ENCODE measurements at places on chromosomes 2 and 18.

DNA sequence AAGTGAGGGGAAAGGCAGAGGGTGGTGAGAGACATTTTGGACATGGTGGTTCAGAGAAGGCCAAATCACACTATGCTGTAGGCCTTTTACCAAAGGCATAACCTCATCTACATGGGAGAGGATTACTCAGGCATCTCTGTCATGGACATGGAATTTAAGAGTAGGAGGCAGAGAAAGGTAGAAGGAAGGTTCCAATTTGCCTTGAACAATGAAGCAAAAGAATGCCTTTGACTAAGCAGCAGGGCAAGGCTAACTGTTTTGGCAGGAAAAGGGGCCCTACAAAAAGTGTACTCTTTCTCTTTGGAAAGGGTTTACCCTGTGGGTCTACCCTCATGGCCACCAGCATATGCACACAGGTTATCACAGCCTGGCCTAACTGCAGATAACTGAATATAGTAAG is 45.6 kb upstream of the RNU4ATAC start:
- DNase-seq, result no peak
- no peaks in the 10 kb centered on the region for H3K27me3 ChIP-seq
- H3K4me3 ChIP-seq, result no peak overlapping the region

- no peak for DNase-seq
- peaks cover 17% of the 10 kb centered on the region for H3K27me3 ChIP-seq
- H3K36me3 ChIP-seq, result no peaks in the 10 kb centered on the region
- H3K4me1 ChIP-seq, result no peaks in the 10 kb centered on the region
- H3K27ac ChIP-seq, result no peak overlapping the region
- H3K4me3 ChIP-seq, result no peak overlapping the region
Observed at GRCh38 chr18:49585781-49586663, 24.2 kb downstream of the LIPG start.

GRCh38 chr2:145038041-145038525 is 518.2 kb upstream of the ZEB2 start:
- DNase-seq, result no peak
- H3K4me3 ChIP-seq, result no peak overlapping the region
- H3K36me3 ChIP-seq, result no peaks in the 10 kb centered on the region
- H3K4me1 ChIP-seq, result no peaks in the 10 kb centered on the region
- no peak overlapping the region for H3K27ac ChIP-seq

DNA sequence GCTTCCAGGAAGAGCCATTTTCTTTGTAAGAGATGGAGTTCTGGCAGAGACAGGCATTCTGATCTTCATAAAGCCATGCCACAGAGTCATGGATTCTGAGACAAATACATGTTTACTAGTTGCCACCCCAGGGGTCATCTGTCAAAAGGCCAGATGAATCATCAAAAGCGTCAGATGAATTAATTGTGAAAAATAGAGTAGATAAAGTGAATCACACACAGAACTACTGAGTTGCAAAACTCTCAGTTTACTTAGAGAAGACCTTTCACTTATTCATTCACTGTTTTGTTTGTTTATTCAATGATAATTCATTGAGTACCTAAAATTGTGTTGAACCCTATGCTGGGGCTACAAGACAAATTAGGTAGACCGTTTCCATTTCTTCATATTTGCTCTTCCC is 157.7 kb upstream of the SERPINE2 start:
- peaks cover 6% of the 10 kb centered on the region for H3K27me3 ChIP-seq
- H3K27ac ChIP-seq, result no peak overlapping the region
- no peak for DNase-seq
- H3K4me3 ChIP-seq, result no peak overlapping the region
- H3K36me3 ChIP-seq, result no peaks in the 10 kb centered on the region
- no peaks in the 10 kb centered on the region for H3K4me1 ChIP-seq

DNA sequence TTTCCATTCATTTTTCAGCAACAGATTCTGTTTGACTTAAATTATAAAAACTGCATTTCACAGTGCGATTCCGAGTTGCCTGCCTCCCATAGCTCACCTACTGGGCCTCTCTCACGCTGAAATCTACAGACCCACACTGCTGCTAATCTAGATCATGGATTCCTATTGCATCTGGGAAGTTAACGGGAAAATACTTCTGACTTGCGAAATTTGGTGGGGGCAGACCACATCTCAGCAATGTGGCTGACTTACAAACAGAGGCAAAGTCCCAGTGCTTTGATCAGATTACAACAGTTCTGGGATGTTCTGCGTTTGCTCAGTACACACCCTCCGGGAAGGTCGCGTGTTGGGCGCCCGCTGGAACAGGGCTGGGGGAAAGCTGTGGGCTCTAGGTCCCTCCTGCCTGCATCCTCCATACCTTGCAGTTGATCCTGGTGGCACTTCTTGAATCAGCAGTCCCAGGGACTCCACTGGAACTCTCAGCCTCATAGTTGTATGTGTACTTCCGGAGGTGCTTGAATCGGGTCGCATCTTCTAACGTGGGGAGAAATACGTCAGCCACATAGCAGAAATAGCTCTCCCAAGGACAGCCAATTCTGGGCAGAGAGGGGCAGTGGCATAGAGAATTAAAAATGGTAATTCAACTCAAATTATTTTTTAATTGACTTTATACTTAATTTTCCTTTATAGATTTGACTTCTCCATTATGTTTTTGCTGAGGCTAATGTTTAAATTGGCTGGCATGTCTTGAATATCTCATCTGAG is 1.7 kb downstream of the APOB start:
- no peak for DNase-seq
- no peaks in the 10 kb centered on the region for H3K4me1 ChIP-seq
- no peaks in the 10 kb centered on the region for H3K27me3 ChIP-seq
- H3K36me3 ChIP-seq, result no peaks in the 10 kb centered on the region
- H3K27ac ChIP-seq, result no peak overlapping the region

- H3K36me3 ChIP-seq, result no peaks in the 10 kb centered on the region
- H3K4me1 ChIP-seq, result no peaks in the 10 kb centered on the region
- no peak overlapping the region for H3K4me3 ChIP-seq
Observed at GRCh38 chr2:144162652-144163051, 357.3 kb downstream of the ZEB2 start.

- no peak overlapping the region for H3K4me3 ChIP-seq
- H3K4me1 ChIP-seq, result no peaks in the 10 kb centered on the region
- H3K27me3 ChIP-seq, result no peaks in the 10 kb centered on the region
- no peaks in the 10 kb centered on the region for H3K36me3 ChIP-seq
- DNase-seq, result no peak
Observed at GRCh38 chr2:191180276-191180675, 29.5 kb upstream of the STAT4 start.

- DNase-seq, result no peak
- no peak overlapping the region for H3K4me3 ChIP-seq
- H3K27me3 ChIP-seq, result no peaks in the 10 kb centered on the region
- no peaks in the 10 kb centered on the region for H3K4me1 ChIP-seq
Observed at GRCh38 chr18:10047237-10047636, 133.4 kb downstream of the VAPA start.

GRCh38 chr2:13628122-13628521 is 911.4 kb downstream of the TRIB2 start:
- H3K27me3 ChIP-seq, result no peaks in the 10 kb centered on the region
- no peak for DNase-seq
- no peaks in the 10 kb centered on the region for H3K36me3 ChIP-seq
- no peak overlapping the region for H3K27ac ChIP-seq
- no peaks in the 10 kb centered on the region for H3K4me1 ChIP-seq

DNA sequence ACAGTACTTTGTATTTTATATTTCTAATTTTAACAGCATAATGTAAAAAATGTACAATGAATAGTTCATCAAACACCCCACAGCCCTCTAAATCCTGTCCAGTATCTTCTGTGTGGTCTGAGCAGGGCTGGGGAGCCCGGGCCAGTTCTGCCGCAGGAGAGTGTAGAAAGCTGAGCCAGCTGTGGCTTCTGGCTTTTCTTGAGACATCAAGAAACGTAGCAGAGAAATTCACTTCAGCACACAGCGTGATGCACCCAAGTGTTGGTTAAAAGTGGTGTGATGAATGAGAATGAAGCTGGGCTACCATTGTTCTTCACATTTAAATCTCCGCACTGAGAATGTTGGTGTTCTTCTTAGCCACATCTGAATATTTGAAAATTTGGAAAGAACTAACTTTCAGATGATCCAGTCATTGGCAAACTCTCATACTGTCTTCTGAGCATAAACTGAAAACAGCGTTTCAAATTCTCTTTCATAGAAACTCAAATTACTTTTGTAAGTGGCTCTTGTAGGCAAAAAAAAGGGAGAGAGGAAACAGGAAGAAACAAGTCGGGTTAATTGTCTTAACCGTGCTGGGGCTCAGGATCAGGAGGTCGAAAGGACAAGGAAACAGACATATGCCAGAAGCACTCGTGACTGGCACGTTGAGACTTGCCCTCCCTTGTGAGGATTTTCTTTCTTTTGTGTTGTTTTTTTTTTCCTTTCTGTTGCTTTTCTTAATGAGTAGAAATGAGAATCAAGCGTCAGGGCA is 23.4 kb upstream of the TMEM87B start:
- H3K27me3 ChIP-seq, result no peaks in the 10 kb centered on the region
- DNase-seq, result peak; percentile 58
- peak overlapping the region; percentile 22 for H3K4me3 ChIP-seq
- peak overlapping the region; percentile 89 for H3K27ac ChIP-seq
- H3K4me1 ChIP-seq, result peaks cover 40% of the 10 kb centered on the region
- H3K36me3 ChIP-seq, result no peaks in the 10 kb centered on the region

GRCh38 chr2:53033411-53033810 is 734.2 kb upstream of the CHAC2 start:
- H3K27me3 ChIP-seq, result no peaks in the 10 kb centered on the region
- H3K27ac ChIP-seq, result no peak overlapping the region
- no peak for DNase-seq
- no peak overlapping the region for H3K4me3 ChIP-seq
- no peaks in the 10 kb centered on the region for H3K36me3 ChIP-seq
- no peaks in the 10 kb centered on the region for H3K4me1 ChIP-seq

- DNase-seq, result no peak
- H3K4me3 ChIP-seq, result no peak overlapping the region
- H3K27me3 ChIP-seq, result no peaks in the 10 kb centered on the region
- no peak overlapping the region for H3K27ac ChIP-seq
- H3K36me3 ChIP-seq, result peaks cover 24% of the 10 kb centered on the region
Observed at GRCh38 chr2:45436456-45436855, 174.6 kb downstream of the SRBD1 start.

DNA sequence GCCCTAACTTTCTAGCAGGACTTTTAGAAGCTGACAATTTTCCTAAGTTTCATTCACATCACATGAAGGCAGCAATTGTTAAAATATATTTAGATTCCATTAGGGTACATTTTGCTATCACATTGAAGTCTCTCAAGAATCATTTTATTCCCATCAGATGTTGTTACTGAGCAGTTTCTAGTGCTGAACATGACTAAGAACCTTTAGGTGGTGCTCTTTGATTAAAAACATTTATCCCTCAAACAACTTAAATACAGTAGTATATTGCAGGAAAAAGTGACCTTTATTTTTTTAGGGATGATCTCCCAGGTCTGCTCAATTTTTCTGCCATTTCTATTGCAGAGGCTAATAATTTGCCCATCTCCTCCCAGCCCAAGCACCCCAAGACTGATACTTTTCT is 22.9 kb upstream of the NARS1 start:
- DNase-seq, result no peak
- H3K27ac ChIP-seq, result no peak overlapping the region
- H3K4me3 ChIP-seq, result no peak overlapping the region
- no peaks in the 10 kb centered on the region for H3K27me3 ChIP-seq

DNA sequence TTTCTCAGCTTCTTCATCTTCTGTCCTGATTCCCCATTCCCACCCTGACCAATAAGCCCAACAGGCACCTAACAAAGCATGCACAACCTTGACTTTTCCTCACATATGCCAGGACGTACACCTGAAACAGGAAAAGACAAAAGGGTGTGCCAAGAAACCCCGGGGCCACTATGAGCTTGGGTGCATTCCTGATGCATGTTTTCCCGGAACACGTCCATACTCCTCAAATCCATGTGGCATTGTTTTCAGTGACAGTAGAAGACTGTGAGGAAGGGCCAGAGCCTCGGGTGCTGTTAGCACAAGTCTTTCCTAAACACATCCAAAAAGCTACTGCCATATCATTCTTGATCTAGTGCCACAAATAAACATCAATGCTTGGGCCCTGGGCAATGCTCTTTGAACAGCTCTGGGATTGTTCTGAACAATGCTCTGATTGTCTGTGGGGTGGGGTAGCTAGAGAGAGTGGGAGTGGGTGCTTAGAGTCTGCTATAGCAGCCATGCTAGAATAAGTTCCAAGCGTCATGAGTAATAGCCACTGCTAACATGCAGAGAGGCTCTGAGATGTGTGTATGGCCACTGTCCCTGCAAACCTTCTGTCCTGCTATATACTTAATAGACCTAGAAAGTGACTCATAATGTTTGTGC is 181.7 kb upstream of the CRIM1 start:
- no peaks in the 10 kb centered on the region for H3K27me3 ChIP-seq
- H3K27ac ChIP-seq, result no peak overlapping the region
- no peaks in the 10 kb centered on the region for H3K36me3 ChIP-seq

- H3K27ac ChIP-seq, result no peak overlapping the region
- H3K4me1 ChIP-seq, result no peaks in the 10 kb centered on the region
- H3K36me3 ChIP-seq, result peaks cover 94% of the 10 kb centered on the region
- H3K4me3 ChIP-seq, result no peak overlapping the region
Observed at GRCh38 chr2:143229411-143229810, 100.2 kb downstream of the ARHGAP15 start.

- H3K36me3 ChIP-seq, result no peaks in the 10 kb centered on the region
- no peaks in the 10 kb centered on the region for H3K4me1 ChIP-seq
- H3K27ac ChIP-seq, result no peak overlapping the region
- H3K27me3 ChIP-seq, result no peaks in the 10 kb centered on the region
- no peak overlapping the region for H3K4me3 ChIP-seq
- DNase-seq, result no peak
Observed at GRCh38 chr2:225893151-225893550, 493.6 kb downstream of the NYAP2 start.

DNA sequence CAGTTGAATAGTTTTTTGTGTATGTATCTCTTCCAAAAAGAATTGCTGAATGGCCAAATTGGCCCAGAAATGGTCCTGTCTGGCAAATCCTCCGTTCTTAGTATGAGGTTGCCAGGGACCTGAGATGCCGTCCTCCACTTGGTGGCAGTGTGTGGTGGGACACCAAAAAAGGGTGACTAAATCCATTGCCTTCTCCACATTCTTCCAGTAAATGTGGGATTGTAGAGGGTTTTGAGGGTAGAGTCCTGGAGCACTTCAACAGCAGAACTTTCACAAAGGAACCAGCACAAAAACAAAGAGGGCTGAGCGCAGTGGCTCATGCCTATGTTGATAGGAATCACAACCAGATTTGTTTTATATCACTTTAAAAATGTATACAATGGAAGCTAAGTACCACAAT is 199.9 kb downstream of the BCL2 start:
- H3K4me1 ChIP-seq, result peaks cover 11% of the 10 kb centered on the region
- H3K4me3 ChIP-seq, result no peak overlapping the region
- H3K36me3 ChIP-seq, result peaks cover 6% of the 10 kb centered on the region

- no peak overlapping the region for H3K27ac ChIP-seq
- H3K36me3 ChIP-seq, result no peaks in the 10 kb centered on the region
- no peaks in the 10 kb centered on the region for H3K27me3 ChIP-seq
- no peak for DNase-seq
- no peak overlapping the region for H3K4me3 ChIP-seq
Observed at GRCh38 chr2:134861173-134861572, 22.8 kb downstream of the ACMSD start.

DNA sequence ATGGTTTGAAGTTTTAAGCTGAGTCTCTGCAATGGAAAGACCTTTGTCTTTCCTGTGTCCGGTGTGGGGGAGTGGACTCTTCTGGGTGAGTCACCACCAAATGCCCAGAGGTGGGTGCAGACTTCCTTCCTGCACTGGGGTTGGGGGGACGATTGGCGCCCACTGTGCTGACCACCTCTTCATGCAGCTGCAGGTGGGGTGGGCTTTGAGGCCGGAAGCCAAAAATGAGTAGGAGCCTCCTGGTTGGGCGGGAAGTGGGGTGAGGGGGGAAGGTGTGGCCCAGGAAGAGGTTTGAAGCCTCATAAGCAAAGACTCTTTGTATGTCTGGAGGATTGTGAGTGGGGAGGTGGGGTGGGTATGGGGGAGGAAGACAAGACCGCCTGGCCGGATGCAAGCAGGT is 27.6 kb downstream of the PAX8 start:
- no peaks in the 10 kb centered on the region for H3K4me1 ChIP-seq
- H3K4me3 ChIP-seq, result no peak overlapping the region
- DNase-seq, result no peak
- no peak overlapping the region for H3K27ac ChIP-seq
- H3K36me3 ChIP-seq, result no peaks in the 10 kb centered on the region
